ENCODE measurements at places on chromosomes 4 and X.

GRCh38 chr4:48033825-48034413, 17.3 kb downstream of the NIPAL1 start:
- DNase-seq: no peak

DNA sequence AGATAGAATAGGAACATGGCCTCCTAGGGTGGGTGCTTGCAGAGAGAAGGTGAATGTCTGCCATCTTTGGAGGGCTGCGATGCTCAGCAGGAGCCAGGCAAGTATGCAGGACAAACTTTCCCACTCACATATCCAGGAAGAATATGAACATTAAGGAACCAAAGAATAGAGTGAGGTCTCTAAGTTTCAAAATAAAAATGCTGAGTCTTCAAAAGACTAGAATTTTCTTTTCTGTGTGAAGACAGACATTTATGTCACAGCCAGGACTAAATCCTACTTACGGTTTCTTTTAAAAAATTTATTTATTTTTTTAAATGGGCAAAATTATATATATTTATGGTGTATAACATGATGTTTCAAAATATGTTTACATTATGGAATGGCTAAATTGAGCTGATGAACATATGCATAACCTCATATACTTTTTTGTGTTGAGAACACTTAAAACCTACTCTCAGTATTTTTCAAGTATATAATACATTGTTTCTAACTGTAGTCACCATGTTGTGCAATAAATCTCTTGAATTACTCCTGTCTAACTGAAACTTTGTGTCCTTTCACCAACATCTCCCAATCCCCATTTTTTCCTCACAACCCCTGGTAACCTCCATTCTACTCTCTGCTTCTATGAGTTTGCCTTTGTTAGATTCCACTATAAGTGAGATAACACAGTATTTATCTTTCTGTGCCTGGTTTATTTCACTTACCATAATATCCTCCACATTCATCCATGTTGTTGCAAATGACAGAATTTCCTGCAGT, 177.8 kb upstream of the HAND2 start:
- DNase-seq: no peak

DNA sequence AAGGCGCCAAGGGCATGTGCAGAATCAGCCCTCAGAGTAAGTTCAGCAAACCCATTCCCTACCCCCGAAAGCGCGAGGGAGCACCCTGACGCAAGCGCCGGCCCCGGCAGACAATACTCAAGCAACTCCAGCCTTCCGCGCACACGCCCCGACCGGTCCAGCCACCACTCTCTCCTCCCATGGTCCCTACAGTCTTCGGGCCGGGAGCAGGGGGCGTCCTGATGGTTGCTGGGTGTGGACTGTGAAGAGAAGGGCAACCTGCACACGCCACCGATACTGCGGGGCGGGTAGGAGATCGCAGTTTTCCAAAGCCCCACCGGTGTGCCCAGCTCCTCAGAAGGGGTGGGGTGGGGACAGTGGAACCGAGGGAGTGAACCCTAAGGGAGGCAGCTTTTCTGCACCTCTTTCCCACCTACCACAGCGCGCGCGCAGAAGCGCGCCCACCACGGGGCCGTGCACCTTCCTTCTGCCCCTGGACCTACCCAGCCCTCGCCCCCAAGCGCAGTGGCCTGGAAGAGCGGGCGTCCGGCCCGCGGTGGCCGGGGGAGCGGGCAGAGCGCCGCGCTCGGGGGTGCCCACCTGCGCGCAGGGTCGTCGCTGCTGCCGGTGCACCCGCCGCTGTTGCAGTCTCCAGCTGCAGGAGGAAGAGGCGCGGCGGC, 650.2 kb upstream of the DIPK2B start:
- peak; percentile 16 for DNase-seq

- DNase-seq: no peak
Observed at GRCh38 chr4:109389369-109390114, 44.1 kb upstream of the SEC24B start.

- no peak for DNase-seq
Observed at GRCh38 chrX:69117876-69118526, 47.3 kb downstream of the PJA1 start.

GRCh38 chrX:4182408-4182806, 469.0 kb upstream of the PRKX start:
- no peak for DNase-seq

DNA sequence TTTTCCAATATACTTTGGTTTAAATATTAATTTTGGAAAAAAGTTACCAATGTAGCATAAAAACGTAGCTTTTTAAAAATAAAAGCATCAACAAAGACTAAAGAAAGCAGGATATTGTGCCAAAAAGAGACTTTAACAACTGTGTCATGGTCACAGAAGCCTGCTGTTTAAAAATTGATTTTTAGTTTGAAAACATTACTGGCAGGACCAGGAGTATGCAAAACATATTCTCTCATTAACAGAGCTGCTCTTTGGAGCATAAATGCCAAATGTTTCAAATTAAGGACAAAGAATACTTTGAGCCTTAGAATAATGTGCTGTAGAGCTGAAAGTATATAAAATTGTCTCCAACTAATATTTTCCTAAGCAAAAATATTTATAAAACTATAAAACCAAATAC, 279.0 kb downstream of the ARAP2 start:
- no peak for DNase-seq

- no peak for DNase-seq
Observed at GRCh38 chr4:77073981-77074380, 1.8 kb downstream of the CCNI start.

GRCh38 chrX:19867411-19867732, 20.0 kb downstream of the SH3KBP1 start:
- no peak for DNase-seq

DNA sequence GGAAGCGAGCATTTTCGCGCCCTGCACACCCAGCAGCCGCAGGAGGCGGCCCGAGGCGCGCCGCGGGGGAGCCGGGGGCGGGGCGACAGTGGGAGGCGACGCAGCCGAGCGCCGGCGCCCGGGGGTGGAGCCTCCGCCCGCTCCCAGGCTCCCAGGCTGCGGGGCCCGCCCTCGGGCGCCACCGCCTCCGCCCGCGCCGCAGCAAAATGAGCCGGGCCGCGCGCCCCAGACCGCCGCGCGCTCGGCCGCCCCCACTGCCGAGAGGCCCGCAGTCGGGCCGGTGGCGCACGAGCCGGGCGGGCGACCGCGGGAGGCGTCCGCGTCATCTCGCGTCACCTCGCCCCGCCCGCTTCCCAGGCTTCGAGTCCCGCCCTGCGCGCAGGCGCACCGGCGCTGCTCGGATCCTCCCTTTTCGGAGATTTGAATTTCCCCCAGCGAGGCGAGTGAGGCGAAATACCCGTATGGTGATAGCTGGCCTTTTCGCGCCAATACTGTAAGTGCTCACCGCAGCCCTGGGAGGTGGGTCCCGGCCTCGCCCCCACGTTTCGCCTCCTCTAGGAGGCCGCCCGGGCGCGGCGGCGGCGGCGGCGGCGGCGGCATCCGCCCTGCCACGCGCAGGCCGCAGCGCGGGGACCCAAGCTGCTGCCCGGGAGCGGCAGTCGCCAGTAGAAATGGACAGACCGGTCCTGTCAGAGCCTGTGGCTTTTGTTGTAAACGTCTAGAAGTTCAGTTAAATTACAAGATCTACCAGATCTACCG, at the start of gene TMEM187:
Gene TMEM187 (plus strand): TSS at position 387 of the 759 bp plus-strand sequence. CDS start 9,309 bp downstream, outside the sequence.
- DNase-seq: peak; percentile 95

- DNase-seq: no peak
Observed at GRCh38 chr4:87044511-87045233, 109.9 kb downstream of the AFF1 start.

DNA sequence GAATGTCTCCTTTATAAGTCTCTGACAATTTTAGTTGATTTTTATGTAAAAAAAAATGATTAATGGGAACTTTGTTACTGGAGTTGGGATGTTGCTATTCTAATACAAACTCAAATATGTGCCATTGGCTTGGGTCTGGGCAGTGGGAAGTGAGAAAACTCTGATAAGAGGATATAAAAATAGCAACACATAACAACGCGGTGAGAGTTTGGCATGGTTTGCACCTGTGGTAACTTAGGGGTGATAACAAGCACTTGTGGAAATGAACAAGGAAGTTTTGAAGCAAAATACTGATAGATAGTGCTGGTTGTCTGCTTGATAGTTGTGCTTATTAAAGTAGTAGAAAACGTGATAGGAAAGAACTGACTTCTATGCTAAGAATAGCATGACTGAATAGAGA, 743.3 kb upstream of the AGA start:
- DNase-seq: no peak

GRCh38 chr4:168421671-168422070, 58.6 kb downstream of the DDX60L start:
- no peak for DNase-seq

GRCh38 chr4:151855747-151856146, 94.9 kb upstream of the GATB start:
- no peak for DNase-seq

DNA sequence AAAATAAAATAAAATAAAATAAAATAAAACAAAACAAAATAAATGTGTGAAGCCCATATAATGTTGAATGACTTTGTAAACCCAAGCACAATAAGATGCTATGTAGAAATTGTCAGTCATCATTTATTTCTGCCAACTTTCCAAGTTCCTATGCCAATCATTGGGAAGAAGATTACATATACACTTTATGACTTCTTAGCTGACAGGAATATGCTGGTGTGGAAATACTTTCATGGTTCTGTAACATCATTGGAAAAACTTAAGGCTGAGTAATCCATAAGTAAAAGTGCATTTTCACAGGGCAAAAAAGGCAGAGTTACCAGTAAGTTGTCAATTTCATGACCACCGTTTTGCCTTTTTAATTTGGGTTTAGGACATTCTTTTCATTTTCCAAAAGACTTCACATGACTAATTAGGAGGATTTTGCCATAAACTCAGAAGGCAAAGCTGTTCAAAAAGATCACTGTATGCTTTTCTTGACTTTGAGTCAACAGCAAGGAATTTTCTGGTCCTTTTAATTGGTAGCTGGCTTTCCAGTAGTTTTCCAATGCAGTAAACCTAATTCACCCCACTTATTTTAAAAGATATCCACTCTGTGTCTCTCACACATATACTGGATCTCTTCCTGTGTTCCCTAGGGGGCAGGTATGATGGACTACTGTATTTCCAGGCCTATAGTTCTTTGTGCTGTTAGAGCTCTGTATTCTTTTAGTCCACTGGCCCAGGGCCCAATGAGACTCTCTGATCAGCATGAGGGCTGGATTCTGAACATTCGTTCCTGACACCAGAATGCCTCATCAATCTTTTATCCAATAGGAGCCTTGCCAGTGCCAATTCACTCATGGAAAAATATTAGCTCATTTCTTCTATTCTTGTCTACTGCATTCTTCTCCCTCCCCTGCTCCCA, 26.2 kb upstream of the SCRG1 start:
- peak; percentile 49 for DNase-seq

GRCh38 chrX:107522901-107523300, 73.4 kb downstream of the FRMPD3 start:
- DNase-seq: no peak

DNA sequence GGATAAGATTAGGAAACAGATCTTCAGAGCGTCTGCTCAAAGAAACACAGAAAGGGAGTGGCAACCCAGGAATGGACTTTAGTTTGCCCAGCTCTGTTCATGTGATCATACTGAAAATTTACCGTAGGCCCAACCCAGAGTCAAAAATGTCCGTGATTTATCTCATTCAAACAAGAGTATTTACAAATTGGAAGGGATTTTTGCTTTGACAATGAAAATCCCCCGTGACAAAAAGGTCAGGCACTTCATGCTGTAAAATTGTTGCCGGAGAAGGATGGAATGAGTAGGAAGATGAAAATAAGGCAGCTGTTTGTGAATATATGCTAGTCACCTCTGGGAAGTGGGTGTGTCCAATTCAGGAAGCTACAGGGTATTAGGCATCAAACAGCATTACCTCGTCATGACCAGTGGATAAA, 1.2 kb downstream of the SULT1B1 start:
- no peak for DNase-seq

- peak; percentile 27 for DNase-seq
Observed at GRCh38 chr4:137651128-137651527, 118.8 kb upstream of the PCDH18 start.

DNA sequence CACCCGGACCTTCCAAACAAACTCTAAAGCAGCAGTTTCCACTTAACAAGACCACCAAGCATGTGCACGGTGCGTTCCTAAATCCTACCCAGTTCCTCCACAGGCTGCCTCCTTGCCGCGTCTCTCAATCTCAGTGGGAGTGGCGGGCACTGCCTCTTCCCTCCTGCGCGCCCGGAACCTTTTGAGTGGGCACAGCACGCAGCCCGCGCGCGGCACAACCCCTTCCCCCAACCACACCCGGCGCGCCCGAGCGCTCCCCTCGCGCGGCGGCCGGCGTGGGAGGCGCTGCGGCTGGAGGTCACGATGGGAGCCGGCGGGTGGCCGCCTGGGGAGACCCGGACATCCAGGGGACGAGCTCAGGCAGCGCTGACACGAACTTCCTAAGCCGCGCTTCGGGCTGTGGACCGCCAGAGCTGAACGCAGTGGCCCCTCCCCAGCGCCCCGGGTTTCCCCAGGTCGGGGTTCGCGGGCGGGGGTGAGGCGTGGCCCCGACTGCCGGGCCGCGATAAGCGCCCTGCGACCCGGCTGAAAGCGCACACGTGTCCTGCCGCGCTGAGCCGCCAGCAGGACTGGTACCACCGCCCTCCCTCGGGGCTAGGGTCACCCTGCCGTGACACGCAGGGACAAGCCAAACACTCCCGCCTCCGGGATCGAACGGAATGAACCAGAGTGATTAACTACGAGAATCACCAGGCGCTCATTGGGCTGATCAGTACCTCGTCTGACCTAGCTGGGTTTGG, at the start of gene ABCG2:
Gene ABCG2 (minus strand): TSS at position 151 of the 740 bp plus-strand sequence. CDS start 18,644 bp downstream, outside the sequence.
- DNase-seq: peak; percentile 53

GRCh38 chrX:127259742-127260141, 440.2 kb downstream of the PRR32 start:
- DNase-seq: no peak

DNA sequence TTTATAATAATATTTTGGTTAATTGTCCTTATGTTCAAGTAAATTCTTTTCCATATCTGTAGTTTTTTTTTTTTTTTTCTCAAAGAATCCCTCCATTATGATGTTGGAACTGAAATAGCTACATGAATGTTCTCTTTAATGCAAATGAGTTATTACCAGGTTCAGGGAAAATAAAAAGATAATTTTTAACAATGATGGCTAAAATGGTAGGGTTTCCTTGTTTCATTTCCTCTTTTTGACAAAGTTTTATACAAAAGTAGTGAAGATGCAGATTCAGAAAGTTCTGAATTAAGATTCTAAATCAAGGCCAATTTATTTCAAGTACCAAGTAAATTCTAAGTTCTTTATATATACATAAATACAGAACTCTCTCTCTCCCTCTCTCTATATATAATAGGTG, 779.0 kb upstream of the INTU start:
- DNase-seq: no peak

- DNase-seq: no peak
Observed at GRCh38 chr4:77293426-77293825, 136.4 kb downstream of the CCNG2 start.

Data from AG08396 (cell line).